ENCODE measurements at places on chromosomes 11 and 22.

DNA sequence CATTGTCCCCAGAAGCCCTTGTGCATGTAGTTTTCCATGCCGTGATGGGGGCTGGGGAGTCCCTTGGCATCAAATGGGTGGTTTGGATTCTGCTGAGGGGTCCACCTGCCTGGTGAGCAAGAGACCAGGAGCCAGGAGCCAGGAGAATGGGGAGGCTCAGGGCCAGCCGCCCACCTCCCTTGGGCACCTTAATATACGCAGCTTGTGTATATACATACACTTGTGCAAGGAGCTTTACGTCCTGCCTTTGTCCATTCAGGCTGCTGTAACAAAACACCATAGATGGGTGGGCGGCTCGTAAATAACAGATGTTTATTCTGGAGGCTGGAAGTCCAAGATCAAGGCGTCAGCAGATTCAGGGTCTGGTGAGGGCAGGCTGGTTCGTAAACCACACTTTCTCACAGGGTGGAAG lies 62.5 kb downstream of the SMIM38 start:
- DNase-seq = peak; percentile 3

- no peak for DNase-seq
Measured at GRCh38 chr11:68064926-68065325, 26.1 kb downstream of the TCIRG1 start.

- DNase-seq = no peak
Measured at GRCh38 chr11:18785411-18785810, 6.2 kb downstream of the PTPN5 start.

- DNase-seq = no peak
Measured at GRCh38 chr22:40838486-40838885, 18.0 kb downstream of the ST13 start.

Data from testis (tissue), 5 donors.